ENCODE measurements at places on chromosomes 5 and 9.

DNA sequence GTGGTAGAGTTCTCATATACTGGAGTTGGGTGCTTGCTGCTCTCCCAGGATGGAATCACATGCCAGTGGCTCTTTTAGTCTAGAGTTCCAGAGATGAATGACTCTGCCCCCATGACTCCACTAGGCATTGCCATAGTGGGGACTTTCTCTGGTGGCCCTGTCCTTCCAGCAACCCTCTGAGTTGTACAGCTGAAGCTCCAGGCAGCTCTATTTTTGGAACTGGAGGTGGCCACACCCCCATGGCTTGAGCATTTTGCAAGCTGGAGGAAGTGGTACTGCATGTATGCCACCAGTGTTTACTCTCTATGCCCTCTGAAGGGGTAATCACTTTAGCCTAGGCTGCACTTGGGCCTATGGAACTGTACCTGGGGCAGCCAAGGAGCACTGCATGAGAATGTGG lies 112.6 kb downstream of the RANBP17 start:
- DNase-seq = no peak

- peak; percentile 48 for DNase-seq
Observed at GRCh38 chr9:2919347-2919746, 75.5 kb upstream of the PUM3 start.

GRCh38 chr9:129347316-129348120 lies 169.5 kb upstream of the IER5L start:
- DNase-seq = peak; percentile 76

DNA sequence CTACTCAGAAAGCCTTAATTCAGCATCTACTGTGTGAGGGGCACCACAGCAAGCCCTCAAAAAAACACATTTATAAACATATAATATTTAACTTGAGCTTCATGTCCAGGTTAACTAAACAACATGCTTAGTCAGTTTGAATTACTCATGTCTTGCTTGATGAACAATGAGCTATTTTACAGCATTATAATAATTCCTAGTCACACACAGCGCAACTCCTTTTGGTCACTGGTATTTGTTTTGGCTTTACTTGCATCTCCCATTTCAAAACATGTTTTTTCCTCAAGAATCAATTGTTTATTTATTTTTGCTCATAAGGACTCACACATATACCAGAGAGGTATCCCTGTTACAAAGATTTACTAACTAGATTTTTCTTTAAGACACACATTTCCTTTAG lies 616.7 kb upstream of the DAB2 start:
- peak; percentile 22 for DNase-seq

DNA sequence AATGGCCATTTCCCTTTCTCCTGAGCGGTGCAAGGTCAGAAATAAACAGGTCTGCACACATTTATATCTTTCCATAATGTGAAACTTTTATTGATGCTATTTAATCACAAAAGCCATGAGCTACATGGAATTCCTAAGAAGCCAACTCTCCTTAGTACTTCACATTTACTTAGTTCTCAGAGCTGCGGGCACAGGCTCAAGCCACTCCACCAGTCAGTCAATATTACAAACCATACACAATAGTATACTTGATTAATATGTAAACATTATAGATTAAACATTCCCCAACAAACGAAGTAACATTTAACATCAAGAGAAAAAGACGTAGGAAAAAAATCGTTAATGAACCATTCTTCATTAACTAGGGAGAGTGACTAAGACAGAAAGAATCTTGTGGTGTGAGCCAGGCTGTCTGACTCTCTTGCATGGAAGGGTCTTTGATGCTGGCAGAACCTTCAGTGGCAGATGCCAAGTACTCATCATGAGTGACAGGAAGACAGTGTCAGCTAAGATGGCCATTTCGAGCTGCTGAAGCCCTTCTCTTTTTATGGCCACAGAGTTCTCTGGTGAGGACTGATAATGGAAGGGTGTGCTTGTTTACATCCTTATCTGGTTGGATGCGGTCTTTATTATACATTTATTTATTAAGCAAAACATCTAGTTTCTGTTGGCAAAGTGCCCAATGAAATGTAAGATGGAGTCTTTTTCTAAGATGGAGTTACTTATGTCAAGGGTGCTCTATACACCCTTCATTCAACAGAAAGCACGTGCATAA lies 115.5 kb upstream of the TUT7 start:
- no peak for DNase-seq

DNA sequence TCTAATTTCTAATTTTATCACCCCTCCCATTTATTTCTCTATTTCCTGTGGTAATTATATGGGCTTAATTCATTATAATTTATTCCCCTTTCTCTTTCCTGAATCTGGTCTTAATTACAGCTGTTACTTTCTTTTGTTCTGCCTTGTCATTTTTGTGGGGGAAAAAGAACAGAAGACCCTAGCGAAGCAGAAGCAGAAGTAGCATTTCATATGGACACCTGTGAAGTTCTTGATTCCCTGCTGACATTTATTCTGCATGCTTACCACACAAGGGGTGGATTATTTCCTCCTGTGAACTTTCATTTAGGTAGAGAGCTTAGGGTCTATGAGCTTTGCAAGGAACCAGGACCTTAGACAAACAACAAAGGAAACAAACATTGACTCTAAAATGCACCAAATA lies 33.3 kb downstream of the GAPT start:
- no peak for DNase-seq

GRCh38 chr9:28134446-28134976 lies 561.2 kb upstream of the C9orf72 start:
- no peak for DNase-seq

DNA sequence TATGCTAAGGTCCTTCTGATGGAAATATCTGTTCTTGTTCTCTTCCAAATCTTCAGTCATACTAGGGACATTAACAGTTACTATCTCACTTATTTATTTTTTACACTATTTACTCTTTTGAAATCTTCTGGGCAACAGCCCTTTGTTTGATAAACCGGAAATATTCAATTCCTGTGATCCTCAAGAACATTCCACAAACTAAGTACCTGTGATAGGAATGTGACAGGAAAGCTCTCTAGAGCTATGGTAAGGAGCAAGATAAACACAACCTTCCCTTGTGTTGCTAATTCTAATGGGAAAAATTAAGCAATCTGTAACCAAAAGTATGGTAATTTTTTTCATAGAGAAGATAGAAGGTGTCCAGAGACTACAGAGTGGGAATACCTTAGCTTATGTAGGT lies 22.0 kb upstream of the ANKRD34B start:
- DNase-seq = no peak

DNA sequence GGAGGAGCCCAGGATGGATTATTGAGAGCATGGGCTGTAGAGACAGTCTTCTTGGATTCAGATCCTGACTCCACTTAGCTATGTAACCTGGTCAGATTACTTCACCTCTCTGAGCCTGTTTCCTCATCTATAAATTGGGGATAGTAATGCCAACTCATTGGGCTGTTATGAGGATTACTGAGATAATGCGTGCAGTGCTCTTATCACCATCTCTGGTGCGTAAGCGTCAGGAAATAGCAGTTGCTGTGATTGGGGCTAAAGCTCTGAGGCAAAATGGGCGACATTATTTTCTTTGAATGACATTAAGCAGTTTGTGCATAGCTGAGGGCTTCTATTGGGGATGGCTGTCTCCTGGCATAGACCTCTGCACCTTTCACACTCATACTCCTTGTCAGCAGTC lies 995 bp upstream of the MSMP start:
- DNase-seq = no peak

GRCh38 chr5:55520117-55520839 lies 14.5 kb downstream of the PLPP1 start:
- DNase-seq = no peak

- DNase-seq = peak; percentile 16
Observed at GRCh38 chr5:123881759-123882244, 369.8 kb downstream of the CSNK1G3 start.

- peak; percentile 96 for DNase-seq
Observed at GRCh38 chr5:151740336-151740942, 18.0 kb downstream of the ATOX1 start.

DNA sequence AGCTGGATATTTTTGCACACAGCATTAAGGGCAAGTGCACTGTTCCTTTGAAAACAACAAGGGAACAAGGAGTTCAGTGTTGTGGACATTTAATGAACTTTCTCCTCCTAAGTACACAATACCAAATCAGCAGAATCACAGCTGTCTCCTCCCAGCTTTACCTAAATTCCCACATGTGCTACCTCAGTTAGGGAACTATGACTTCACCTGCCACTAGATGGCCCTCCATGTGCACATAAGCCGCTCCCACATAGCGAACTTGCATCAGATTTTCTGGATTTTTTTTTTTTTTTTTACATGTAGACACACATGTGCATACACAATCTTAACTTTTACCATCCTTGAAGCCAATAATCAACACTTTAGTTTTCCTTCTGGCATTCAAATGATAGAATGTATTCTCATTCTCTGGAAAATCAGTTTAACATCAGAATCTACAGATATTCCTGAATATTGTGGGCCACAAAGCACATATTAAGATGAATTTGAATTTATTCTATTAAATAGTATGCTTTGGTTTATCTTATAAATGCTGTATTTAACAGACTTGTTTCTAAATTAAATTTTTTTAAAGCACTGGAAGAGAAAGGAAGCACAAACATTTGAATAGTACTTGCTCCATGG lies 123.6 kb downstream of the PALM2AKAP2 start:
- DNase-seq = peak; percentile 81

- DNase-seq = no peak
Observed at GRCh38 chr9:93343663-93344062, 107.8 kb upstream of the FAM120A start.

DNA sequence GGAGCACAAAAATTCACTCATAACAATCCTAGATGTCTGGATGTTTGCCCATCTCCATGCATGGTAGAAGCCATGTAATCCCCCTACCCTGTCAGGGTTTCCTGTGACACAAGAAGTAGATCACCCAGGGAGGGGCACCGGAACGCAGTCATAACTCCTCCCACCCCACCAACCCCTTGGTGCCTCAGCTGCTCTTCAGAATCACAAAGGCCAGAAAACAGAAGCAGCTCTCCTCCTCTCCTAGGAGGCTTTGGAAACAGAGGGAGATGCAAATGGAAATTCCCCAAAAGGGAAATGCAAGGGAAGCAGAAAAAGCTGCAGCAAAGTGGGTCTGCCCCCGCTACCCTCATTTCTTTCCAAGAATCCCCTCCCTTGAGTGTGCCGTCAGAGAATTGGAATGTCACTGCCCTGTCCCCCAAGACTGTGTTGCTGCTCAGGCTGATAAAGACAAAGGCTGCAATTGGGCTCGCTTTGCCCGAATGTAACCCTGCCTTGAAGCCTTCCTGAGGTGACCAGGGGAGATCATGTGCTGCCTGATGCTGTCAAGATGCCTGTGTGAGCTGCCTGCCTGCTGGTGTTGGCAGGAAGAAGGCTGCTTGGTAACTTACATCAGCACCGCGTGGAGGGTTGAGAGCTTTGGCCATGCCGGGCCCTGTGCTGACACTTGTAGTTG lies 65.5 kb upstream of the ABCA1 start:
- DNase-seq = peak; percentile 67

GRCh38 chr9:129398101-129398960 lies 220.3 kb upstream of the IER5L start:
- DNase-seq = no peak

All from iris pigment epithelial cell (primary cell).